ENCODE measurements at places on chromosomes 6 and 20.
A peak's percentile ranks its signal among the peaks of the same experiment; 100 is the strongest.

DNA sequence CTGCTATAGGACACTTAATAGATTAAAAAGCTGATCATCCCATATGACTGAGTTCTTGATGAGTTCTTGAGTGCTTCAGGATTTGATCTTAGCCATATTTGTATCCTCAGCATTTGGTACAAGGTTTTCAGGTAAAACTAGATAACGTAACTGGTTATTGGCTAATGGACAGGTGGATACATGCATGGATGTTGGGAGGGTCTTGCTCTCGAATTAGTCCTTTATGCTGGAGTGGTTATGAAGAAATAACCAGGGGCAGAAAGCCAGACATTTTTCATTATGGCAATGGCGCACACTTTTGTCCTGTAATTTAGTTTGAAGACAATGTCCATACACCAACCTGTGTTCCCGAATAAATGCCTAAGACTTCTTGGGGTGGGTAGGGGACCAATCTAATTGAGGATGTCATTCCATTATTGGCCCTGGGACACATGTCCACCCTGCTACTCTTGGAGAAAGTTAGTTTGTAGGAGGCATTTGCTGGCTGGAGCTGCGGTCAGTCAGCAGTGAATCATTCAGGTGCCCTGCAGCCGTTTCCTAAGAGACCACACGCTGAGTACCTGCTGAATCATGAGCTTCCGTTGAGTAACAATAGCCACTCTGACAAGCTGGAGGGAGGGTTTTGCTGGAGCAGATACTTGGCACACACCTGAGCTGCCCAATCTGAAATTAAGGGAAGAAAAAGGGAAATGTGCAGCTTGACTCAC lies 194.4 kb downstream of the FOXA2 start:
- DNase-seq: peak; percentile 86

- DNase-seq: no peak
Observed at GRCh38 chr6:20533746-20534294, 437 bp upstream of the CDKAL1 start.

DNA sequence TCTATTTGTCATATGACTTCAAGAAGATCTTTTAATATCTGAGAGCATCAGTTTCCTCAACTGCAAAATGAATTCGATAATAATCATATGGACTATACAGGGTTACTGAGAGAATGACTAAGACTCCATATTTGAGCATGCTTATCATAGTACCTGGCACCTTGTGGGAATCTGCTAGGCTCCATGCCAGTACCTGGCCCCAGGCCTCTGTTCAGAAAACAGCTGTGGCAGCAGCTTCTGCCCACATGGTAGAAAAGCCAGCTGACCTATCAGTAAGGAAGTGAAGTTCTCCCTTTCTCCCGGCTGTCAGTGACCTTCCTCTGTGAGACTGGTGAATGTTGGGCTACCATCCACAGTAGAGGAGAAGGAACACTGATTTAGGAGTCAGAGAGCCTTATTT lies 574.9 kb upstream of the CHD6 start:
- no peak for DNase-seq

- no peak for DNase-seq
Observed at GRCh38 chr20:33466303-33466646, 22.7 kb upstream of the SNTA1 start.

DNA sequence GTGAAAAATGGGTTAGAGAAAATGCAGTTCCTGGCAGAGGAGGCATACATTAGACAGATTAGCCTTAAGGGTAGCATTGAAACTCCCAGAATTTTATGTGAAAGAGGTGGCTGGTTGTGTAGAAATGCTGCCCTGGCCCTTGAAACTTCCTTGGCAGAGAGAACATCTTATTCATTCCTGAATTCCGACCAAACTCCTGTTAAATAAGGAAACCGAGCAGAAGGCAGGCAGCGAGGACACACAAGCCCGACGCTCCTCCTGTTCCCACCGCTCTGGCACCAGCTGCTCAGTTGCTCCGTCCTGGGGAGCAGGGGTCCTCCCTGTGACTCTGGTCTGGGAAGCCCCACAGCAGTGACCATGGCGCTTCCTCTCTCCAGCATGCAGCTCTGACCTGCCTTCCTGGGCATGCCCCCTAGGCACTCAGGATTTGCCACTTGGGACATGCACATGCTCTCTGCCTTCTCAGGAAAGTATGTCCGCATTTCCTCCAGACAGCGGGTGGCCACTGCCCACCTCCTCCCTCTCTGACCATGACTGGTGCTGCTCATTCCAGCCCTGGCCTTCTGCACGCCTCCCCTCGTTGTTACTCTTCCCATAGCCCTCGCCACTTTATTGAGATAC lies 35.2 kb upstream of the CLDN20 start:
- DNase-seq: no peak

GRCh38 chr6:145214570-145214969 lies 520.8 kb downstream of the EPM2A start:
- DNase-seq: peak; percentile 35

DNA sequence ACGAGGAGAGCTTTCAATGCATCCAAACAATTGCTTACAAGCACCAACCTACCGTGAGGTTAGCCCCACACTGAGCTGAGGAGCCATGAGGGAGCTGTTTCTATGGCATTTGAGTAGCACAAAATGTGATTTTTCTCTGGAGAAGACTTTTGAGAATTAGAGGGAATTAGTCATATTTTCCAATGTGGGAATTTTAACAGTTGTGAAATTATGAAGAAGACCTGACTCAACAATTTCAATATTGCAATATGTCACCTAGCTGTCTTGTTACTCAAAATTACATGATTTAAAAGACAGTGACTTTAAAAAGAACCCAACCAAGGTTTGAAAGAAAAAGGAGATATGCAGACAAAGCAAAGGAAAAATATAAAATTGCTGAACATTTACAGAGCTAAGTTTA lies 62.6 kb upstream of the LY86 start:
- DNase-seq: no peak

GRCh38 chr20:34165018-34165619 lies 53.1 kb upstream of the EIF2S2 start:
- DNase-seq: no peak

- DNase-seq: peak; percentile 95
Observed at GRCh38 chr20:35663516-35664465, 909 bp downstream of the CPNE1 start.

- DNase-seq: no peak
Observed at GRCh38 chr6:5869261-5869660, 137.5 kb downstream of the NRN1 start.

GRCh38 chr20:20373091-20373571 lies 5.2 kb downstream of the INSM1 start:
- DNase-seq: peak; percentile 20

DNA sequence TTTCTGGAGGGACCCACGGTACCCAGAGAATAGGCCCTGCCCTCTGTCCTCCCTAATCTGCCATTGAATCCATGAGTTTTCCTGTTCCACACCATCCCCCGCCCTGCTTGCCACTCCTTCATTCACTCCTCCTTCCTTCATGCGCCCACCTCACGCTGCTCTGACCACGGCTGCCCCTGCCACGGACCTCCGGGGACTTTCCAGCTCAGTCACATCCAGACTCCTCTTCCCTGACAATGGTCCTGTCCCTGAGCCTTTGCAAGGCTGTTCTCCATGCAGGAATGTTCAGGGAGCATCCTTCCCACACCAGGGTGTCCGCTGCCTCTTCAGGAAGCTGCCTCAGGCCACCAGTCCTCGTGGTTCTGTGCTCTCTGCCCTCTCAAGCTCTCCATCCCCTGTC lies 25.9 kb downstream of the GLP1R start:
- DNase-seq: no peak

- no peak for DNase-seq
Observed at GRCh38 chr20:54200487-54201267, 7.2 kb upstream of the PFDN4 start.

- DNase-seq: no peak
Observed at GRCh38 chr6:16265351-16266341, 27.3 kb downstream of the GMPR start.

GRCh38 chr6:13053006-13053461 lies 275.3 kb downstream of the TBC1D7 start:
- DNase-seq: no peak

DNA sequence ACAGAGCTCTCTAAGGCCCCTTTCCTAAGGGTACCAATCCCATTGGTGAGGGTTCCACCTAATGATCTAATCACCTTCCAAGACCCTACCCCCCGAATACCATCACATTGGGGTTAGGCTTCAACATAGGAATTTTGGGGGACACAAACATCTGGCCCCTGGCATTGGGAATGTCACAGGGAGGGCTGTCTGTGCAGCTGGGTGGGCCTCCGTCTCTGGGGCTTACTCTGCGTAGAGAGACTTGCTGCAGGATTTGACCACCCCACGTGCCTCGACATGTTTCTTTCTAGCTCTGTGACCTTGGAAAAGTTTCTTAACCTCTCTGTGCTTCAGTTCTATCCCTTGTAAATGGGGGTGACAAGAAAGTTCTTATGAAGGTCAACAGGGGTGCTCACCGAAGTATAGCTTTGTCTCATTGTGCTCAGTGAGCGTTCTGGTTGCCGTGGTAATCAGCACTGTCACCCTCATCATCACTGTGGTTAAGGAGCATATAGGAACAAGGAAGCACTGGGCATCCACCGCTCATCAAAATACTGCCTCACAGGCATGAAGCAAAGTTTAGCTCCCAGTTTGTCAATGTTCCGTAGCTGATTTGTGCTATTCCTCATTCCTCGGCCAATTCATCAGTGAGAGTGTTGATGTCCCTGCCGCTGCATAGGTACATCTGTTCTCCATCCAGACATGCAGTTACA lies 152.8 kb downstream of the SYCP2 start:
- DNase-seq: no peak

DNA sequence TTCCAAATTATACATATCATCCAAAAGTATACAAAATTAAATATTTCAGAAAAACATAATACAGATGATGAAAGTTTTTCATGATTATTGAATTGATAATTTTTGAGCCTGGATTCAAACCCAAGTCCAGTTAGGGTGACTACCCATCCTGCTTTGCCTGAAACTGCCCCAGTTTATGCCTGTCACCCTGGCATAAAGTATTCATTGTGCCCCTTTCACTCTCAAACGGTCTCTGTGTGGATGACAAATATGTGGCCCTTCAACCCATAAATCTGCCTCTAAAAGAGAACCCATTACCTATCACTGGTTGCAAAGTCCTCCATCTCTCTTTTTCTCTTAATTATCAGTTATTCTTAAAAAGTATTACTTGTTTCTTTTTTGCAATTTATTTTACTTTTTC lies 553.7 kb upstream of the JARID2 start:
- no peak for DNase-seq

DNA sequence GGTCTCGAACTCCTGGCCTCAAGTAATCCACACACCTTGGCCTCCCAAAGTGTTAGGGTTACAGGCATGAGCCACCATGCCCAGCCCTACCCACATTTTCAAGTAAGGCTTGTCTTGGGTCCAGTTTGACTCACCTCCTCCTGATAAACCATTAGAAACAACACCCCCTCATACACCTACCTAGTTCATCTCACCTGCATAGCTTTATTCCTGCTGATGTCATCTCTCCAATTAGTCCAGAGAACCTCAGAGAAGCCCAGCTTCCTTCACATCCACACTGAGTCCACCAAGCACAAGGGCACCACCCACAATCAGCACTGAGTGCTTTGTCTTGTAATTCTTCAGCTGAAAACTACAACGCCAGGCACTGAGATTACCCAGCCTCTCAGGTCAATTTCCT lies 35.3 kb downstream of the KIF16B start:
- DNase-seq: no peak

DNA sequence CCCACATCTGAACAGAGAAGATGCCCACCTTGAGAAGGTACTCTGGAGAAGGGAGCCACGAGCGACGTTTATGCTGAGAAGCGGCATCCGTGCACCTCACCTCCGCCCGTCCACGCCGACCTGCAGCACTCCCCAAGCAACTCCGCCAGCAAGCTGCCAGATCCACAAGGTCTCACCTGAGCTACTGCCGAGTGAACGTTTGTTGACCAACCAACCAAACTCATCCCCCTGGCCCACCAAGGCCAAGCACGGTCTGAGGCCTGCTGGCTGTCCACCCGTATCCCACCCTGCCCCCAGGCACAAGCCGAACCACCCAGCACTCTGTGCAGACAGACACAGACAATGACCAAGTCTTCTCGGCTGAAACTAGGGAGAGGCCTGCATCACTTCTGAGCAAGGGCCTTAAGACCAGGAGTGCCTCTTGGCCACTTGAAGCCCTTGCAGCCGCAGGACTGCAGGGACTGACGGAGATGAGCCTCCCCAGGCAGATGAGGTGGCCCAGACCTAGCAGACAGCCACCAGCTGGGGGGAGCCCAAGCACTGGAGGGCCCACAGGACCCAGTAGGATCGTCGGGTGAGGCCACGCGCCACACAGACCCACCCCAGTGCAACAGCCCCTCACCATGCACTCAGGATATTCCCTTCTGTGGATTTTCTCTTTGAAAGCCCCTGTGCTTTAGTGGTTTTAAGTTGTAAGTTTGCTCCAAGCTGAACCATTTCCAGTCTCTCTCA lies 12.1 kb downstream of the TAF4 start:
- DNase-seq: no peak

DNA sequence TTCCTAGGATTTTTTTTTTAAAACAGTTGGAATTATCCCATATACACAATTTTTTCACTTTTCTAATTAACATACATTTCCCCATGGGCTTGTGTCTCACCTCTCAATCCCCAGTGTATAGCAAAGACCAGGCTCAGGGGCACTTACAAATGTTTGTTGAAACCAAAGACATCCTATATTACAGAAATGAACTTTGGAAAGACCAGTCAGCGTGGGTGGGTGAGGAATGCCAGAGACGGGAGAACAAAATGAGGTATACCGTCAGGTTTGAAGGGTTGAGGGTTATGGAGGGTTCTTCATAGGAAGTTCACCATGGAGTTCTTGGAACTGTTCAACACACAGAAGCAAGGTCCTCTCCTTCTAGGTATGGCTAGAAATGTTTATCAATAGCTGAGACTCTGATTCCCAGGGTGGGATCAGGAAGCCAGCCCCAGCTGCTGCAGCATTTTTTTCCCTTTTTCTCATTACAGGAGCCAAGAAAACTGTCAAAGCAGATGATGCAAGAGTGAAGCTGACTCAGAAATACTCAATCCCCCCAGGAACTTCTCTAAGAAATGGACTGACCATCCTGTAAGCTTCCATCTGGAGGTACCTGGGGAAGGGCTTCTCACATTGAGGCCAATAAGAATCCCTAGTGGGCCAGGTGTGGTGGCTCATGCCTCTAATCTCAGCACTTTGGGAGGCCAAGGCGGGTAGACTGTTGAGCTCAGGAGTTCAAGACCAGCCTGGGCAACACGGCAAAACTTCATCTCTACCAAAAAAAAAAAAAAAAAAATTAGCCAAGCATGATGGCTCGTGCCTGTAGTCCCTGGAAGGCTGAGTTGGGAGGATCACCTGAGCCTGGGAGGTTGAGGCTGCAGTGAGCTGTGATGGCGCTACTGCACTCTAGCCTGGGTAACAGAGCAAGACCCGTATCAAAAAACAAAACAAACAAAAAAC lies 15.9 kb upstream of the TBC1D20 start:
- DNase-seq: no peak
